CD8-positive, alpha-beta memory T cell (primary cell): ENCODE measurements at places on chromosomes 5 and 9.

DNA sequence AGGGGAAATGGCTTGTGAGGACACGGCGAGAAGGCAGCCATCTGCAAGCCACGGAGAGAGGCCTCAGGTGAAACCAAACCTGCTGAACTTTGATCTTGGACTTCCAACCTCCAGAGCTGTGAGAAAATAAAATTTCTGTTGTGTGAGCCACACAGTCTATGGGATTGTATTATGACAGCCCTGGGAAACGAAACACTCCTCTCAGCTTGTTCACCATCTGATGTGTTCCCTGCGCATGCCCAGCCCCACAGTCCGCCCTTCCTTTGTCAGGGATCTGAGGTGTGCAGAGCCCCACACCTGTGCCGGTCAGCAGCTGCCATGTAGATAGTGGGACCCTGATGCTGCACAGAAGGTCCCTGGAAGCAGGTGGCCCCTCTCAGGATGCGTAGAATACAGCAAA is 34.1 kb downstream of the PLPP7 start:
- no peak for DNase-seq

DNA sequence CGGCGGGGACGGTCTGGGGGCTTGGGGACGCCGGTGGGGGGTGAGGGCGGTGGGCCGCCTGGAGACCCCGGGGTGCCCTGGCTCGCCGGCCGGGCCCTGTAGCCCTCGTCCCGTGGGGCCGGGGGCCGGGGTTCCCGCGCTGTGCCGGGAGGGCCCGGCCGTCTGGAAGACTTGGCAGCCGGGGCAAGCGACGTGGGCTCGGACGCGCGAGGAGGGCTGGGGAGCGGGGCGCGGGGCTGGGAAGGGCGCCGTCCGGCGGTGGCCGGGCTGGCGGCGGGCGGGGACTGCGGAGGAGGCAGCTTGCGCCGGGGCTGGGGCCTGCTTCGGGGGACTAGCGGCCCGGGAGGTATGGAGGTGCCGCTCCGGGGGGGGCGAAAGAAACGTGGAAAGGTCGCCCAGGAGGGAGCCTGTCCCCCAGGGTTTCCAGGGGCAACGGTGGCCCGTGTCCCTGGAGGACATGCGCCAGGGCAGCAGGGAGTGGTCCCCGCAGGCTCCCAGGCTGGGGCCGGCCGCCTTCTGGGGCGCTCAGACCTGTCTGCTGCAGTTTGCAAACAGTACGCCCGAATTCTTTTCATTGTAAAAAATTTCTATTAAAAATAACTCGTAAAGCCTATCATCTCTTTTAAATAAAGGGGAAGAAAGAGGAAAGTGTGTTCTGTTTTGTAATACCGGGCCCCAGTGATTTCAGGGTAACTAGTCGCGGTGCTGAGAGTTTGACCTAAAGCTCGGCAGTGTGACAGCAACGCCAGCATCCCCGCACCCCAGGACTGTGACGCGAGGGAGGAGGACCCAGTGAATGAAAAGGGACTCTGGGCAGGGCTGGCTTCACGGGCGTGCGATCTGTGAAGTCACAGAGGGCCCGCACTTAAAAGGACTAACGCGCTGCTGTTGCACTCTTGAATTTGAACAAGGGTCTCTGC is 752 bp upstream of the ANKH start:
- peak; percentile 31 for DNase-seq

GRCh38 chr9:91760906-91761305 is 189.1 kb downstream of the ROR2 start:
- DNase-seq, result no peak

GRCh38 chr9:9585920-9586319 is 1026.9 kb downstream of the PTPRD start:
- no peak for DNase-seq
